ENCODE measurements at places on chromosomes 5 and 9. TPM values are rescaled to one million over a fixed set of nuclear protein-coding genes. Genes with fewer than 3 reads are reported as not detected.

Gene HK3
- total RNA-seq, result not detected

Gene TRPM6
- not detected for total RNA-seq

Gene PROB1
- 5.9 TPM for total RNA-seq

Gene SMIM15
- total RNA-seq, result 47.9 TPM

Gene CAVIN4
- total RNA-seq, result 0.68 TPM

Gene SLC31A1
- total RNA-seq, result 16.7 TPM

Gene DMRT1
- total RNA-seq, result not detected

Gene HTR1A
- not detected for total RNA-seq

Gene GABRA6
- not detected for total RNA-seq

All from OCI-LY7 (cell line).